ENCODE measurements at places on chromosomes 12 and 14.

DNA sequence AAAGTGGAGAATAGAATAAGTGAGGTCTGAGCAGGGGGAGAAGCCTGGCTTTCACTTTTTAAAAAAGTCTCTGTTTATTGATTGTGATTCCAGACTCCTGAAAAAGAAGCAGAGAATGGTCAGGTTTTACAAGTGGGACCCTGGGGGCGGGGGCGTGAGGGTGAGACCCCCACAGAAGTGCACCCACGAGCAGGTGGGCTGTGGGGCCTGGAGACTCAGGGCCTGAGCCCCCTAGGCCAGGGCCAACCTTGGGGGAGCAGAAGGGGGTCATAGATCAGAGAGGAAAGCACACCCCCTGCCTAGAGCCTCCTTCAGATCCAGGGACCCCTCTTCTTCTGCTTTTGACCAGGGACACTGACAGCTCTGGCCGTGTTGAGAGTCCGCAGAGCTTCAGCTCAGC, 180.3 kb downstream of the ADGRD1 start:
- DNase-seq = no peak

DNA sequence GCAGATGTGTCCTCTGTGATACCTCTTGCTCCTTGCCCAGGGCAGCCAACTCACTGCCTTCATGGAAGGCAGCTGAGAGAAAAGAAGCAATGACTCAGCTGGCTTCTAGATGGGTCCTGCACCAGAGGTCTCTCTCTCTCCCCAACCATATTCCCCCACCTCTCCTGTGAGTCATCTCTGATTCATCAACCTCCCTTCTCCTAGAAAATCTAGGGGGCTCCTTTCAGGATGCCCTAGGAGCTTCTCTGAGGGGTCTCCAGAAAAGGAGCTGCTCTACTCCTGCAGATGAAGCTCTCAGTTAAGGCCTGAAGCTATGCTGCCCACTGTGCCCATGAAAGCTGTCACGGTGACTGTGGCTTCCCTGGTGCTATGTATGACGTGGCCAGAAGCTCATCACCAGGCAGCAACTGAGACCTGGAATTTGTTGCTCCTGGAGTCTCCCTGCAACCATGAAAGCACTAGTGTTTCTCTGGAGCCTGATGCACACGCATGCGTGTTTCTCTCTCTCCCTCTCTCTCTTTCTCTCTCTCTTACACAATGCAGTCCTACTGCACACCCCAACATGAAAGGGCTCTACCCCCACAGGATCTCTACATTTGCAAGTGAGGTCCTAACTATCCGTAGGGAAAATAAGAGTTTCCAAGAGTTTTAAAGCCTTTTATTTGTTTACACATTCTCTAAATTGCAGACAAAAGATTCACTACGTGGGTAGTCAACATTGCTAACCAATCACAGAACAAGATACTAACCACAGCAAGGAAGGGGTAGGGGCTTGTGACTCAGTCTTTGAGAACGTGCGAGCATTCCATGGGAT, 285.3 kb downstream of the DPF3 start:
- no peak for DNase-seq

DNA sequence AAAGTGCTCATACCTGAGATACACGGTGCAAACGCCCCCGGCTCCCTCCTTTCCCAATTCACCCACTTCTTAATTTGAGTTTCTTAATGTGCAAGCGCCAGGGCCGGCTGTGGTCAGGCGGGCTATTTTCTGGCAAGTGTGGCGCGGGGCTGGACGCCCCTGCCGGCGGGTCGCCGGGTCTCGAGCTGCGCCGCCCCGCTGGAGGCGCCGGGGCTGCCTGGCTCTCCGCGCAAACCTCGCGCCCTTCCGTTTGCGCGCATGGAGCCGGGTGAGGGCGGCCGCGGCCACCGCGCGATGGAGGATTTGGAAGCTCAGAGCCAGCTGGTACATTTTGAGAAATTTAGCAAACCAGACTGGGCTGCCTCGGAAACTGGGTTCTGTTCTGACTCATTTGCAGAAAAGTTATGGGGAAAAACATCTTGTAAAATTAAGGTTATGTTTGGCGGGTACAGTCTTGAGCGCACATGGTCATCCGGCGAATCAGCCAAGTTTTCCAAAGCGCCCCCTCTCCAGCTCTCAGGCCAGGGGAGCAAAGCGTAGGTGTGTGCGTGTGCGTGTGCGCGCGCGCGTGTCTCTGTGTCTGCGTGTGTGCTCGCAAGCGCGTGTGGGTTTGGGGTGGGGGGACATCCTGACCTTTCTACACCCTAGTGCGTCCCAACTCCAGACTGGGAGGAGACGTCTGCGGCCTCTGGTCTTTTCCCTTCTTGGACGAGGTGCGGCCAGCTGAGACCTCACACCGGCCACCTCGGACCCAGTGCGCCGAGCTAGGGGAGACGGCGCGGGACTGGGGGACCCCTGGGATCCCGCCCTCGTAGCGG, 6.5 kb upstream of the OTX2 start:
- peak; percentile 56 for DNase-seq

GRCh38 chr14:64808449-64808848, 71.3 kb downstream of the SPTB start:
- no peak for DNase-seq

DNA sequence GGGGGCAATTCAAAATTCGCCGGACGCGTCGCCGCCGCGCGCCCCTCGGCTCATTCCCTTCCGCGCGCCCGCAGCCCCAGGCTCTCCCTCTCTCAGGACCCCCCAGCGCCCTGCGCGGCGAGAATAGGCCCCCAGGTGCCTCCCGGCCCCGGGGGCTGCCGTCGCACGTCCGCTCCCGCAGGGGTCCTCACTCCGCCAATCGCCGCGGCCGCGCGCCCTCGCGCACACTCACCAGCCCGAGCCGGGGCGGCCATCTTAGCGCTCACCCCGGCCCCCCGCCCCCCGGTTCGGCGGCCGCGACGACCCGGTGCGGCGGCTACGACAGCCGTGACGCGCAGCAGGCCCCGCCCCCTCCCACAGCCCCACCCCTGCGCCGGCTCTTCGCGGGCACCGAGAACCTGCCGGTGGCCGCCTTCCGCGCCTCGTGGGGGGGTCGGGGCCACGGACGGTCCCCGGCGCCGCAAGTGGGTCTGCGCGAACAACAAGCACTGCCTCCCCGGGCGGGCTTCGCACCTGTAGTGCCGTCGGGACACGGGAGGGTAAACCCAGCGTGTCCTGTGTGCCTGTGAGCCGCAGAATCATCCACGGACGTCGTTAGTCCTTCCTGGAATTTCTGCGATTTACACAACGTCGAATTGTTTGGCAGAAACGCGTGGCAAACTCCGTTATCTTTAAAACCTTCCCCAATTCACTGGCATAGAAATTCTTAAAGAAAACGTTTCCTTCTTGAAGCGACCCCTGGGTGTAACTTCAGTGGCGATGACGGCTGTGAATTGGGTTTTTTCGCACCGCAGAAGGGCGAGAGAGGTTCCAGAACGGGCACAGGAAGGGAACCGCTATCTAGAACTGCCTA, 2.5 kb downstream of the USP44 start:
- no peak for DNase-seq

Data from NCI-H526 (cell line).